HFF-Myc (cell line): ENCODE measurements at places on chromosomes 1 and 21.

DNA sequence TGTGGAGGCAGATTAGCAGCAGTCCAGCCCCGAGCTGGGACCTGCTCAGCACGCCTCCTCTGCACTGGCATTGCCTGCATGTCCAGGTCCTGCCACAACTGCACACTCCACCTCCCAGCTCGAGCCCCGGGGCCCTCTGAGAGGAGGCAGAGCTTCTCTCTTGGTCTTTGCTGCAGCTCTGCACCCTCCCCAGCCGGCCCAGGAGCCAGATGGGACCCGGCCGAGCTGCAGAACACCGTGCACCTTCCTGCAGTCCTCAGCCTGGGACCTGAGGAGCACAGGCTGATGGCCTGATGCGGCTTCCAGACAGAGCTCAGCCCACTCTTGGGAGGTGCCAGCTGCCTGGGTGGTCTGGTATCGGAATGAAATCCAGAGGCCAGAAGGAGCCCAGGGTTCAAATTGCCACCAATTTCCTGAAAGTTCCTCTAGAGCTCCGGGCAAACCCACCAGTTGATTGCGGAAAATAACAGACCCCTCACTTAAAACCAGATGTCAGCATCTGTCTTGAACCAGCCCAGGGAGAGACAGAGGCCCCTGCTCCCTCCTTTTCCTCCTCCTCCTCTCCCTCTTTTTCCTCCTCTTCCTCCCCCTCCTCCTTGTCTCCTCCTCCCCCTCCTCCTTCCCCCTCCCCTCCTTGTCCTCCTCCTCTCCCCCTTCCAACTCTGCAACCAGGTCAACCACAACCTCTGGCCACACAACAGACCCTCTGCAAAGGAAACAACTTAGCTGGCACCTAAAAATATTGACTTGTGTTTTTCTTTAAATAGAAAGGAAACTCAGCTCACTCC lies 10.6 kb upstream of the SPSB1 start:
- no peak for DNase-seq

- no peak for DNase-seq
These were observed 105.7 kb downstream of the PRDM16 start for GRCh38 chr1:3174487-3175247.

- DNase-seq, result peak; percentile 7
These were observed 40.4 kb downstream of the TENT5C start for GRCh38 chr1:117646007-117646811.

GRCh38 chr1:202592146-202592545 lies 118.1 kb downstream of the SYT2 start:
- DNase-seq, result no peak

GRCh38 chr21:35561116-35561515 lies 499.2 kb downstream of the SETD4 start:
- no peak for DNase-seq

DNA sequence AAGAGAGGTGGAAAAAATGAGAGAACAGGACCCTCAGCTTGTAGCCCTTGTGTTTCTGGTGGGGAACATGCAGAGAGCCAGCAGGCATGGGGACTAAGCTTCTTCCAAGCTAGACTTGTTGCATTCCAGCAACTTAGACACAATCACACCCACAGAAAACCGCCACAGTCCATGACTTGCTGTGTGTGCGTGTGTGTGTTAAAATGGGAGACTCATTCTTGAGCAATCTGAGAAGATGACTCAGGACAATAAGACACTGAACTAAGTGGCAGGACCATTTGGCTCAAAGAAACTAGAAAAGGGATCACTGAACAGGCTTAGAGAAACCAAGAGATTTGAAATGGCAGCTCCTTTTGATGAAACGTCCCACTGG lies 78.0 kb downstream of the HLX start:
- peak; percentile 87 for DNase-seq

GRCh38 chr1:63888984-63889383 lies 115.2 kb downstream of the ROR1 start:
- DNase-seq, result no peak

- no peak for DNase-seq
These were observed 494 bp downstream of the SF3B4 start for GRCh38 chr1:149927056-149927562.

DNA sequence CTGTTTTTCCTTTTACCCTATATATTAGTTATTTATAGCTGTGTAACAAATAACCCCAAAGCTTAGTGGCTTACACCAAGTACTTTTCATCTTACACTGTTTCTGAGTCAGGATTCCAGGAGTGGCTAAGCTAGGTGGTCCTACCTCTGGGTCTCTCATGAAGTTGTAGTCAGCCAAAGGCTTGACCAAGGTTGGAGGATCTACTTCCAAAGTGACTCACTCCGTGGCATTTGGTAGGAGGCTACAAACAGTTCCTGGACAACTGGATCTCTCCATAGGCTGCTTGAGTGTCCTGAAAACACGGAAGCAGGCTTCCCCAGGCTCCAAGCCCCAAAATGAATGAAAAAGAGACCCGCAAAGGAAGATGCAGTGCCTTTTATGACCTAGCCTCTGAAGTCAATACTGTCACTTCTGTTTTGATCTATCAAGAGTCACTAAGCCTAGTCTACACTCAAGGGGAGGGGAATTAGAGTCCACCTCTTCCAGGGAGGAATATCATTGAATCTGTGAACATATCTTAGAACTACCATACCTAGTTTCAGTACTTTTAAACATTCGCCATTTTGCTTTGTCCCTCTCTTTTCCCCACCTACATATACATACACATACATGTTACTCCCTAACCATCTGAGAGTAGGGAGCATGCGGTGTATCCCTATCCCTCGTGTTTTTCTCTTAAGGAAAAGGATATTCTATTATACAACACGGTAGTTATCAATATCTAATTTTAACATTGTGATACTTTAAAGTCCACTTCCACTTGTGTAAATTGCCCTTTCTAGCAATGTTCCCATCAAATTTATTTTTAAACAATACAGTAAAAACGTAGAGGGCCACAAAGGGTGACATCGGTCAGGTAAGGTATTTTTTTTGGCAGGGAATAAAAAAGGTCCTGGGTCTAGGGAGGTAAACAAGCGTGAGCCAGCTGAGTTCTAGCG lies 67.2 kb downstream of the SLC35A3 start:
- no peak for DNase-seq
